ENCODE measurements at places on chromosomes 3 and 15.

DNA sequence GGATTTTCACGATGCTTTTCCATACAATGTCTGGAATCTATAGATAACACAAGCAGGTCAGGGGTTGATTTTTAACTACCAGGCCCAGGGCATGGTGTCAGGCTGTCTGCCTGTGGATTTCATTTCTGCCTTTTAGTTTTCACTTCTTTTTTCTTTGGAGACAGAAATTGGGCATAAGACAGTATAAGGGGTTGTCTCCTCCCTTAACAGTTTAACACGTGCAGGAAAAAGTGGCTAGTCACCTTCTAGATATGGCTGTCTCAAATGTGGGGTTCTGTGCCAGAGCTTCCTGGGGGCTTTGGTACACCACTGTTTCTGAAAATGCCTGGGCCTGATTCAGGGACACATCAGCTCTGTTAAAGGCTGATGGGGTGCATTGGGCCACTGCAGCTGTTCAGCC lies 7.4 kb upstream of the ZNF589 start:
- DNase-seq = no peak

DNA sequence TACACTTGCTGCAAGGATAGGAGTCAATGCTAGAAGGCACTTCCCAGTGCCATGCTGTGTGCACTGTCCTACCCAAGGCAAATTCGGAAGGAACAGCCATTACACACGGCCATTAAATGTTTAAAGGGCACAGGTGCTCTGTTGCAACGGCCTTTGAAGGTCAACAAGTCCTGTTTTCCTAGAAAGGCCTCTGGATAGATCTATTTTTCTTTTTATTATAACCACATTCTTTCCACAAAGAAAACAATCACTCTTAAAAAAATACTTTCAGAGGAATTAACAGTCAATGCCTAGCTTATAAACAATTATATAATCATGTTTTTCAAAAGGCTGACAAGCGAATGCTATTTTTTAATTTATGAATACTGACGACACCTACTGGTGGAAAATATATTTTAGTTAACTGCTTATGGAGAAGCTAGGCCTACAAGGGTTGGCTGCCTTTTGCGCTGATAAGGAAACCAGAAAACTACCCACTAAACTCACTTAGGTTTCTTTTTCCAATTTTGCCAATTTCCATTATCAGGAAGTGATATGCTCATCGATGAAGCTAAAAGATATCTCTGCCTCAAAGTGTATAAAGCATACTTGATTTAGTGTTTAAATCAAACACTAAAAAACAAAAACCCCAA lies 2.4 kb downstream of the ARHGEF3 start:
- DNase-seq = no peak

DNA sequence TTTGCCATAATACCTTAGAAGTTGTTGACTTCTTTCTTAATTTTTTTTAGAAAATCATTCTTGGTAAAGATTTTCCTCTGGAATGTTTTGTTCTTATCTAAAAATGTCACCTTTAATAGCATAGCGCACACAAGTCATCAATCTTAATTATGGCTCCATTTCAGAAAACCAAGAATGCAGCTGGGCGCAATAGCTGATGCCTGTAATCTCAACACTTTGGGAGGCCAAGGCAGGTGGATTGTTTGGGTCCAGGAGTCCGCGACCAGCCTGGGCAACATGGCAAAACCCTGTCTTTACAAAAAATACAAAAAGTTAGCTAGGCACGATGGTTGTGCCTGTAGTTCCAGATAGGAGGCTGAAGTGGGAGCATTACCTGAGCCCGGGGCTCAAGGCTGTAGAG lies 125.6 kb upstream of the EOMES start:
- no peak for DNase-seq

DNA sequence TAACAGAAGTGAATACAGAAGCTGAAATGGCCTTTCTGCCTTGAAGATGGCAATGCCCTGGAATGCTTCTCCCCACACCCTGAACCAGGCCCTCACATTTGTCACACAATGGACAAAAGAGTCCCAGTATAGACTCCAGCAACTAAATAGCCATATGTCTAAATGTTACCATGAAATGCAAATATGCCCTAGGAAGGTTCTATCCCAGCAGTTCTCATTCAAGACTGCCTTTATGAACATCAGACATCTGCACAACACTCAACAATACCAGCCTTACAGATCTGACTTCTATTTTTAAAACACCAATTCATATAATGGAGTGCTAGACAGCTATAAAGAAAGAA lies 7.9 kb downstream of the ITGB5 start:
- DNase-seq = no peak

DNA sequence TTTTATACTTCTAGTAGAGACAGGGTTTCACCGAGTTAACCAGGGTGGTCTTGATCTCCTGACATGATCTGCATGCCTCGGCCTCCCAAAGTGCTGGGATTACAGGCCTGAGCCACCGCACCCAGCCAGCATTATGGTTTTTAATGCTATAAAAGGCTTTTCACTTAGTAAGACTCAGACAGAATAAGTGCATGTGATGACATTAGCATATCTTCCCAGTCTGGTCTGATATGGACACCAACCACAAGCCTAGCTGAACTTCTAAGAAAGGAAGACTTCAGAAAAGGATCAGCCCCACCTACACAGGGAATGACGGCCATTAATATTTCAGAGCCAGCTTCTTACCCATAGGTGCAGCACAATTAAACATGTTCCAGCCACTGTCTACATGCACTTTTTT lies 27.0 kb downstream of the GRK7 start:
- no peak for DNase-seq

- DNase-seq = no peak
These were observed 35.9 kb downstream of the VGLL4 start for GRCh38 chr3:11607816-11608215.

DNA sequence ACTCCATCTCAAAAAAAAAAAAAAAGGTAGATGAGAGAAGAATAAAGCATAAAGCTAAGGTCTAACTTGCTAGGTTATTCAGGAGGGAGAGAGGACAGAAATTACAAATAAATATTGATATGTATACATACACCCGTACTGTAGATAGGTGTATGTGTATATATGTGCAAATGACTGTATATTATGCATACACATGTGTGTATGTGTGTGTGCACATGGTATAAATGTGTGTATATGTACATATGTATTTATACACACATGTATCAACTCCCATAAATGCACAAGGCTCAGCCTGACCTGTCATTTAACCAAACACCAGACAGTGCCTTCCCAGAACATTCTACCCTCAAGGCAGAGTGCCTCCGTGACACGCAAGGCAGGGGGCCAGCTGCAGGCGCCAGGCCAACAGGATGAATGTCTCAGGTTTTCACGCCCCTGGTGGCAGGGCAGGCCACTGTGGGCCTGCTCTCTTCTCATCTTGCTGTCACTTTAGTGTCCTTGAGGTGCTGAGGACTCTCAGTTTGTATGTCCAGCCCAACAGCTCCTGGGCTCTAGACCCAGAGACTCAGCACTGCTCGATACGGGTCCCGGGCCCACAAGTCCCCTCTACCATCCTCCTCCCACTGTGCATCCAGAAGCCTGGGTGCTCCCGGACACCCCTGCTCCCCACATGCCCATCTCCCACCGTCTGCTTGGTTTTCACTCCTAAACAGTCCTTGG lies 40.4 kb downstream of the TM2D3 start:
- DNase-seq = no peak

GRCh38 chr3:129560911-129561594 lies 18.1 kb downstream of the H1-8 start:
- no peak for DNase-seq

GRCh38 chr15:73324496-73325170 lies 44.1 kb downstream of the HCN4 start:
- no peak for DNase-seq

GRCh38 chr3:48268381-48268935 lies 27.6 kb downstream of the ZNF589 start:
- DNase-seq = peak; percentile 89

- DNase-seq = no peak
These were observed 48.1 kb downstream of the ACAP2 start for GRCh38 chr3:195394700-195395099.

GRCh38 chr3:43997316-43997715 lies 244.4 kb upstream of the TOPAZ1 start:
- no peak for DNase-seq

GRCh38 chr3:172814738-172815137 lies 64.2 kb downstream of the ECT2 start:
- no peak for DNase-seq

DNA sequence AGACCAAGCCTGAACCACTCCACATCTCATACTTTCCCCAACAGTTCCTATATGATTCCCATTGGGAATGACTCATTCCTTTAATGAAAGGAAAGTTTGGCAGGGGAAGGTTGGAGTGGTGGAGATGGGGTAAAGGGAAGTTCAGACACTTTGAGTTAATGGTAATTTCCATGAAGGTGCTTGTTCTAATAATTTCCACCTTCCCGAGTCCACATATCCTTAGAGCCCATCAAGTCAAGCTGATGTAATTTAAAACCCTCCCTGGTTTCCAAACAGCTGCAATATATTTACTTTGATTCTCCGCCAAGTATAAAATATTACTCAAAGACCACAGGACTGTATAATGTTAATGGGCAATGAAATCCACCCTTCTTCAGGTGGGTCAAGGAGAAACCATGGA lies 95.0 kb upstream of the GALNT15 start:
- DNase-seq = no peak

GRCh38 chr3:79167651-79168416 lies 600.0 kb downstream of the ROBO1 start:
- DNase-seq = no peak

DNA sequence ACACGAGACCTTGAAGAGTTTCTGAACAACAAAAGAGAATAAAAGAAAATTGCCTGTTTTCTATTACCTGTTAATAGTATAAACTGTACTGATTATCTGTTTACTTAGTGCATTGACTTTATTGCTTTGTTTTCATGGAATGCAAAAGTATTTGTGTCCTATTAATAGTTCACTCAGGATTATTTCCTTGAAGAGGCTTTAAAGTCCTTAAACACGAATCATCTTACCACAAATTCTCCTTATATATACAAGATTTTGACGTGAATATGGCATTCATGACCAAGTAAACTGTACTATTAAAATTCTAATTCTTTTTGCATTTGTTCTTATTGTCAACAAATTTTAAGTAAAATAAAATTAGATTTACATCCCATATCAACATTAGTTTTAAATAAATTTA lies 513.0 kb downstream of the NTRK3 start:
- no peak for DNase-seq

- no peak for DNase-seq
These were observed 36.9 kb upstream of the CMSS1 start for GRCh38 chr3:99780749-99781148.

DNA sequence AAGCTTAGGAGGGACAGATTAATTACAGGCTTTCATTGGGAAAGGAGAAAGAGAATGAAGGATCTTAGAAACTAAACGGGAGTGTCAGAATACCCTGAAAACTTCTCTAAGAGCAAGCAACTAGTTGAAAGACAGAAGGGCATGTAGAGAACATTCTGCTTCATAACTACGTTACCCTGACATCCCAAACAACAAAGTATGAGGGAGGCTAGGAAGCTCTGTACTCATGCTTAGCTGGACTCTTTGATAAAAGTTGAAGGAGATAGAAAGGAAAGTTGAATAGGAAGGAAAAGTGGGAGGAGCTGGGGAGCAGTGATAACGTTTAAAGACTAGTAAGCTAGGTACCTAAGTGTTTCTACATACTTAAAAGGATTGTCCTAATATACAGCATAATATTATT lies 64.2 kb downstream of the SEMA6D start:
- DNase-seq = no peak

DNA sequence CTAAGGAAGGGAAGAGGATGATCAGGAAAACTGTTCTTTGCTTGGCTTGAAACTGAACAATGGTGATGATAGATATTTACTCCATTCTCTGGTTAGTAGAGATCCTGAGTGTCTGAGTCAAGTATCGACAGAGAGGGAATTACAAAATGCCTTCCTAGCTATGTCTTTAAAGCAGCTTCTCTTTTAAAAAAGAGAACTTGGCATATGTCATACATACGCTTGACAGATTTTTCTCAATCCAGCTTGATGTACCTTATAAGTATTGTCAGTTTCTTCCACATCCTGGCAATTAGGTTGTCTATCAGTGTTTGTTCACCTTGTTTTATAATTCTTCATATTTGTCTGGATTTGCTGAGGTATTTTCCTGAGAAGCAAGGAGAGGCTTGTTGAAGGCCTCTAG lies 5.0 kb upstream of the EPHB1 start:
- no peak for DNase-seq
